T-helper 17 cell (primary cell): ENCODE measurements at places on chromosomes 6 and 20. TPM values are rescaled to one million over a fixed set of nuclear protein-coding genes. Genes with fewer than 3 reads are reported as not detected.

The SDHAF4 gene
- 4.7 TPM for total RNA-seq

The PRSS16 gene
- total RNA-seq = 0.80 TPM

The SMPDL3A gene
- not detected for total RNA-seq

The BTN2A1 gene
- total RNA-seq = 25.9 TPM

The HCRTR2 gene
- total RNA-seq = not detected

The NR2E1 gene
- not detected for total RNA-seq

The BCKDHB gene
- 10.3 TPM for total RNA-seq

The MUCL3 gene
- total RNA-seq = not detected

The TMEM244 gene
- total RNA-seq = 1.2 TPM

The SIGLEC1 gene
- 0.10 TPM for total RNA-seq

The COL19A1 gene
- total RNA-seq = not detected

The LBP gene
- total RNA-seq = not detected

The TRIM31 gene
- total RNA-seq = not detected

The LINC00237 gene
- not detected for total RNA-seq

The C20orf141 gene
- not detected for total RNA-seq

The BPIFB4 gene
- total RNA-seq = not detected

The TFAP2A gene
- 0.18 TPM for total RNA-seq

The GATA5 gene
- total RNA-seq = not detected

The CST4 gene
- not detected for total RNA-seq

The CLIC5 gene
- 7.2 TPM for total RNA-seq

The SLC22A2 gene
- total RNA-seq = not detected

The PROKR2 gene
- total RNA-seq = not detected

The BPIFB1 gene
- not detected for total RNA-seq

The FAM217A gene
- not detected for total RNA-seq

The IRAK1BP1 gene
- total RNA-seq = 1.1 TPM

The COL20A1 gene
- total RNA-seq = 0.10 TPM
